ENCODE measurements at places on chromosomes 11 and 22.

DNA sequence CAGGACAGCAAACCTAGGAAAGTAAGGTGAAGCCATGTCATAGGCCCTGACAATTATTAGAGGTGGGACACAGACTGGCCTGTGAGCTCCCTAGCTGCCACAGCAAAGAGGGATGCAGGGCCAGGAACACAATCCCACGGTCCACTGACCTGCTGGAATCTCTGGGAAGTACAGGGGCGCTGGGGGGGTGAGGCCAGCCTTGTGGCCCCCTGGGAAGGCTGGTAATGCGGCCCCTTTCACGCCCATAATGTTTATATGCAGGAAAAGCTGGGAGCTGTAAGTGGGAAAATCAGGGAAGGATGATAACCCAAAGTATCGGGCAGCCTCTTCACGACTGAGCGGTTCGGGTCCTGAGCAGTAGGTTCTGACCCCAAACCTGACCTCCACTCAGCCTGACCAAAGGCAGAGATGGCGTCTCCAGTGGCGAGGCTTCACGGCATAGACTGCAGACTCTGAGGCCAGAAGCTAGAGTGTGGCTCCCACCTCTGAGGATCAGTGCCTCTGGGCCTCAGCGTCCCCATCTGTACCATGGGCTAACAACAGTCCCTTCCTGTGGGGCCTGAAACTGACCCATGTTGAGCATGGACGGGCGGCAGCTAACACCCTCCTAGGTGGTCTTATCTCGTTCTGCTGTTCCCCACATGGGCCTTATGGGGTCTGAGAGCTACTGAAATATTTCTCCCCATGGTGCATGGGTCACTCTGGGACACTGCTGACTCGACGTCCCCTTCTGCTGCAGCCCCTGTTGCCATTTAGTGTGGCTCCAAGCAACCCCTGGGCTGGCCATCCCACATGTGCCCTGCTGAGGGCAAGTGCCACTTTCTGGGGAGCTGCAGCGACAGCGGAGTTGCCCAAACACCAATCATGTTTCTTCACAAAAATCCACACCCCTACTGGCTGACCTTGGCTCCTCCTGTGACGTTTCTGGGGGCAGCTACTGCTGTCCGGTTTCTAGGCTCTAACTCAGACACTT, 101.8 kb downstream of the PHF21B start:
- no peak for DNase-seq

DNA sequence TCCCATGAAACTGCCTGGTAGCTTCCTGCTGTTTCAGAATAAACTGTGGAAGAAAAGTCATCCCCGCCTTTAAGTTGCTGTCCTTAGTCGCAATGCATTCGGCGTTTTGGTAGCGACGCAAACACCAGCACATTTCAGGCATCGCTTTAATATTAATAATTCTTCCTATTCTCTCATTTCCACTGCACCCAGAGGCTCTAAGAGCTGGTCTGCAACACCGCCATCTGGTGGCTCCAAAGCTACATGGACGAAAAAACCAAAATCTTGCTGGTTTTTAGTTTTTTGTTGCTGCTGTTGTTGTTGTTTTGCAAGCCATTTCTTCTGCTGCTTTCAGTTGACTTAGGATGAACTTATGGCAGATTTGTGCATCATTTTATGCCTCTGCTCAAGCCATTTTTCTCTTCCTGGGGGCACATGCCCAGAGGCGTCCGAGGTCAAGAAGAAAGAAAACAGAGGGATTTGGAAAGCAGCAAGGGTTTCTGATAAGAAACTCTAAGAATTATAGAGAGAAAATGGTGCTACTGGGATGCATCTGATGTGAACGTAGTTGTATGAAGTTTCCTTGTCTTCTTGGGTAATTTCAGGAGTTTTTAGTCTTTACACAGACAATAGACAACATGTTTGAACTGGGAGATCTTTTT, 345.4 kb upstream of the KIRREL3 start:
- peak; percentile 1 for DNase-seq

- no peak for DNase-seq
Observed at GRCh38 chr22:24178502-24179440, 2.5 kb upstream of the SUSD2 start.

DNA sequence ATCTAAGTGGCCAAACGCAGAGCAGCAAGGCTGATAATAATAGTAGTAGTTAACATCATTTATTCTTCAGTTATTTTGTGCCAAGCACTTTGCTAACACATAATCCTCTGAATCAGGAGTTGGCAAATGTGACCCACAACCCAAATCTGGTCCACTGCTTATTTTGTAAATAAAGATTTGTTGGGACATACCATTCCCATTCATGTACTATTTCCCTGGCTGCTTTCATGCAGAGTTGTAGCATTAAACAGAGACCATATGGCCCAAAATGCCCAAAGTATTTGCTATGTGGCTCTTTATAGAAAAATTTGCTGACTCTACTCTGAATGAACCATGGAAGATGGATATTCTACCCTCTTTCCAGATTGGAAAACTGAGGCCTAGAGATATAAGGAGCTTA, 50.3 kb downstream of the COMMD9 start:
- no peak for DNase-seq

- no peak for DNase-seq
Observed at GRCh38 chr11:82994604-82995230, 77.0 kb downstream of the RAB30 start.

GRCh38 chr11:114073007-114073827, 13.7 kb downstream of the ZBTB16 start:
- no peak for DNase-seq

DNA sequence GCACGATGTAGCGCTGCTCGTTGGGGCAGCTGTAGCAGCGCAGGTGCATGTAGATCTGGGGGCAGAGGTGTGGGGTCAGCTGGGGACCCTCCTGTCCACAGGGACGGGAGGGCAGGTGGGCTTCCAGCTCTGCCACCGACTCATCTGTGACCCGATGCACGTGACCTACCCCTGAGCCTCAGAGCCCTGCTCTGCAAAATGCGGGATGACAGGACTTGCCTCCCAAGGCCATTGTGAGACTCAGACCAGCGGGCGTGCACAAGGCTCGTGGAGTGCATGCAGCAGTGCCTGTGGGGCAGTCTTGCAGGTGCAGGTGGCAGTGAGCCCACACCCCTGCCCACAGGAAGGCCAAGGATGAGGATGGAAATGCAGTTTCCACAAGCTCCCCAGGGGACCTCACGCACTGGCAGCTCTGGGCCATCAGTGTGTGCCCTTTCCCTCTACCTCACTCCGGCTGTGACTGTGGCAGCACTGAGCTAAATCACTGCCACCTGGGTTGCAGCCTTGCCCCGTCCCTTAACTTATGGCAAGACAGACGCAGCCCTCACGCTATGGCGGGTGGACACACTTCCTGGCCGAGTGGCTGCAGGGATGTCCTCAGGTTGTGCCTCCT, 26.7 kb downstream of the TMEM184B start:
- DNase-seq = no peak

- no peak for DNase-seq
Observed at GRCh38 chr22:45997077-45997776, 20.3 kb upstream of the WNT7B start.

GRCh38 chr22:43438666-43439347, 27.0 kb downstream of the MPPED1 start:
- no peak for DNase-seq

DNA sequence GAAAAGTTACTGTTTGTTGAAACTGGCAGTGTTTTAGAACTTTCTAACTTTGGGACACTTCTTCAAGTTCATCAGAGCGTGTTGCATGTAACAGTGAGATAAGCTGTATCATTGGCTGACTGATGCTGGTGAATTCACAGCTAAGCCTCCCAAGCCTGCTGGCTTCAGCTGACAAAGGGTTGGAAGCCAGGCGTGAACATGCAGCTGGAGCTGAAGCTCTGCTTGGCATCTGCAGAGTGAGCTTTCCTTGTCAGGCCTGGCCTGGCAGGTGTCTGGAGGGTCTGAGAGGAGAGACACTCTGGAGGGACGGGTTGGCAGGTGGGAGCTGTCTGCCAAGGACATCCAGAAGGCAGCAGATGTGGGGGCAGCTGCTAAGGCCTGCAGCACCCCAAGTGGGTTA, 1.5 kb downstream of the AMPD3 start:
- DNase-seq = no peak

GRCh38 chr11:60944490-60945294, 7.3 kb downstream of the SLC15A3 start:
- DNase-seq = no peak

GRCh38 chr11:44709281-44709562, 17.5 kb upstream of the TSPAN18 start:
- DNase-seq = no peak

- DNase-seq = no peak
Observed at GRCh38 chr11:47615249-47615648, 21.0 kb upstream of the C1QTNF4 start.

DNA sequence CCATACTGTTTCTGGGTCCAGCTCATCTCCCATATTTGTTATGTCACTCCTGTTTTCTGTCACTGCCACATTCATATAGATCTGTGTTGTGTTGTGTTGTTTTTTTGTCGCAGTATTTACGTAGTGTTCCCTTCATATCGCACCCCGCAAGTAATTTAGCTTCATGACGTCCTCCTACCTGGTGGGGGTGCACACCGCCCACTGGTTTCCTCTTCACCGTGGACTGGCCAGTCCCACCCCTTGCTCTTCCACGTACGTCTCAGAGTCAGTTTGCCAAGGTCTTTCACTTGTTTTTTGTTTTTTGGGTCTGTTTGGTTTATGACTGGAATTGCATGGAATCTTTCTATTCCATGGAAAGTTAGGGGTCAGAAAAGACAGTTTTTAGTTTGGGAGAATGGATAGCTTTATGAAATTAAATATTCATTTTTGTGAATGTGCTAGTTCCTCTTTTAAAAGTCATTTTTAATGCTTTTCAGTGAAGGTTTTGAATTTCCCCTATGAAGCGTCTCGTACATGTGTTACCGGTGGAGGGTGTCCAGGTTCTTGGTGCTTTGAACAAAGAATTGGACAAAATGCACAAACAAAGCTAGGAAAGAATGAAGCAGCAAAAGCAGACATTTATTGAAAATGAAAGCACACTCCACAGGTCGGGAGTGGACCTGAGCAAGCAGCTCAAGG, 134.3 kb downstream of the TBC1D22A start:
- DNase-seq = no peak

- DNase-seq = no peak
Observed at GRCh38 chr11:119372260-119373058, 9.0 kb downstream of the USP2 start.

GRCh38 chr11:1978720-1979473, 18.7 kb downstream of the H19 start:
- DNase-seq = no peak

DNA sequence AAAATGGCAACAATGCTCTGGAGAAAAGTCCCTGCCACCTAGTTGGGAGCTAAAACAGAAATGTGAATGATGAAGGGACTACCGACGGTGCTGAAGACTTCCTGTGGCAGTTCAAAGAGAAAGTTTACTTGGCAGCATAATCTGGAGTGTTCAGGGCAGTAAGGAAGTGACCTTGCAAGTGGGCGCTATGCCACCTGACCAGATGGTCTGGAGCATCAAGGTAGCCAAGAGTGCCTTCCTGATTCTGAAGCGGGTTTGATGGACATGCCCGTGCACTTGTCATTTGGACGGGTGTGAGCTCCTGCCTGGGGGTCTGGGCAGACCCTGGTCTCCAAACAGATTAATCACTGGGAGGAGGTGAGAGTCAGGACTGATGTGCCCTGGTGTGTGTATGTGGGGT, 1.8 kb upstream of the SNX19 start:
- DNase-seq = no peak

GRCh38 chr11:3796801-3797328, 489 bp downstream of the NUP98 start:
- no peak for DNase-seq

DNA sequence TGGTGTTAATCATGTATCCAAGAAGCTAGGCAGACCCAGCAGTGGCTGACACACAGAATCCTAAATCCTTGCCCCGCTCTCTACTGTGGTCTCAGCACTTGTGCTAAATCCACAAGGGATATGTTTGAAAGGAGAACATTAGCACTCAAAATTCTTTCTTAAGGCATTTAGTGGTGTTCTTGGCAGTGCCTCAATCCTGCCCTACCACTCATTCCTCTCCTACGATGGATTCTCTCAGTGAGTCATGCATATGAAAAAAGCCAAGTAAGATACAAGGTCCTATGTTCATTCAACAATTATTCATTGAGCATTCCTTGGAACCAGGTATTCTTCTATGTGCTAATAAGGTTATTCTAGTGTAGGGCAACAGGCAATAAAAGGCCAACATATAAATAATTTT, 31.2 kb downstream of the RRP8 start:
- no peak for DNase-seq

GRCh38 chr22:47175151-47176025, 412.9 kb downstream of the TBC1D22A start:
- DNase-seq = no peak

- DNase-seq = no peak
Observed at GRCh38 chr11:130426223-130426836, 2.1 kb downstream of the ADAMTS8 start.

DNA sequence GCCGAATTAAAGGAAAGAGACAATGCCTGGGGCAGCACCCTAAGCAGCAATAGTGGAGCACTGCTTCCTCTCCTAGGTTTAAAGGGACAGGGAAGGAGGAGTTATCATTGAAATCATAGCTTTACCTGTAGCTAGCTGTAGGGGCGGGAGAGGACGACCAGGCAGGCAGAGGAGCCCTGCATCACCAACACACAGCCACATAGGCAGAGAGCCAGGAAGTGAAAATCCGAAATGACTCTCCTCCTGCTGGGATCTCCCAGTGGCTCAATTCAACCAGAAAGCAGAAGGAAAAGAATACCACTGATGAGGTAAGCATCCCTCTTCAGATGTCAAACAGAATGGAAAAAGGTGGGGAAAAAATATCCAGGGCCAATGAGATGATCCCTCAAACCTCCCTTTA, 20.4 kb downstream of the MRGPRX4 start:
- DNase-seq = no peak

- no peak for DNase-seq
Observed at GRCh38 chr11:19646921-19647320, 65.7 kb upstream of the NAV2 start.

- peak; percentile 74 for DNase-seq
Observed at GRCh38 chr11:73177778-73178539, 35.8 kb upstream of the FCHSD2 start.

DNA sequence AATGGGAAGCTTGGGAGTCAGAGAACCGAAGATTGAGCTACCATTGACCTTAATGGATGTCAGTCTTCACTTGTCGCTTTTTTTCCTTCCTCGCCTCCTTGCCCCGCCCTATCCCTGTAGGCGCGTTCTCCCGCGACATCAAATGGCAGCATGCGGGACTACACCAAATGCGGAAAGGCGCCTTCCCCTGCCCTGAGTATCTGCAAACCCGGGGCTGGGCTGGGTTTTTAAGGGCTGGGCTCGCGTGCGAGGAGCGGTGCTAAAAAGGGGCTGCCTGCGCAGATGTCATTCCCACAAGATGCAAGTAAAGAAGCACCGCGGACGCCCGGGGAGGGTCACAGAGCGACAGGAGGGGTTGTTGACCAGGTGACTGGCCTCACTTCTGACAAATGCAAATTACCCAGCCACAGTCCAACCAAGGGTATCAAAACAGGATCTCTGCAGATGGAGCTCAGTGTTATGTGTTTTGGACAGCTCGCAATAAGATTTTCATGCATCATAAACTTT, 4.7 kb upstream of the FAM111B start:
- peak; percentile 37 for DNase-seq

Data from stimulated activated CD4-positive, alpha-beta T cell treated with anti-CD3 and anti-CD28 coated beads, Interleukin-12 subunit alpha, Interleukin-12 subunit beta, amount 100 ng/mL, for 4 hours (primary cell).